NCI-H1436 treated with DMSO at 0.1 percent for 48 hours (cell line): ENCODE measurements at places on chromosomes 7 and 10.

DNA sequence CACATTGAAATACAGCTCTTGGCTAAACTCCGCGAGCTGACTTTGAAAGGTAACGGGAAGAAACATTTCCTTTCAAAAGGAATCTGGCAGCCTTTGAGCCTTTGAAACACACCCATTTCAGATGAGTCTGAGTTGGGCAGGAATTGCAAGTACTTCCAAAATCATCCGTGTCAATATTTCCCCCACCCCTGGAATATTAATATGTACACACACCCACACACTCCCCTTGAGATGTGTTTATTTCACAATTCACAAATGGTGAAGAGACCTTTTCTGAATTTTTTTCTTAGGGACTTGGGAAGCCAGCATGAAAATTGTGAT lies 438.7 kb upstream of the NRP1 start:
- no peak for DNase-seq

GRCh38 chr10:73734028-73734720 lies 10.0 kb upstream of the SEC24C start:
- no peak for DNase-seq

DNA sequence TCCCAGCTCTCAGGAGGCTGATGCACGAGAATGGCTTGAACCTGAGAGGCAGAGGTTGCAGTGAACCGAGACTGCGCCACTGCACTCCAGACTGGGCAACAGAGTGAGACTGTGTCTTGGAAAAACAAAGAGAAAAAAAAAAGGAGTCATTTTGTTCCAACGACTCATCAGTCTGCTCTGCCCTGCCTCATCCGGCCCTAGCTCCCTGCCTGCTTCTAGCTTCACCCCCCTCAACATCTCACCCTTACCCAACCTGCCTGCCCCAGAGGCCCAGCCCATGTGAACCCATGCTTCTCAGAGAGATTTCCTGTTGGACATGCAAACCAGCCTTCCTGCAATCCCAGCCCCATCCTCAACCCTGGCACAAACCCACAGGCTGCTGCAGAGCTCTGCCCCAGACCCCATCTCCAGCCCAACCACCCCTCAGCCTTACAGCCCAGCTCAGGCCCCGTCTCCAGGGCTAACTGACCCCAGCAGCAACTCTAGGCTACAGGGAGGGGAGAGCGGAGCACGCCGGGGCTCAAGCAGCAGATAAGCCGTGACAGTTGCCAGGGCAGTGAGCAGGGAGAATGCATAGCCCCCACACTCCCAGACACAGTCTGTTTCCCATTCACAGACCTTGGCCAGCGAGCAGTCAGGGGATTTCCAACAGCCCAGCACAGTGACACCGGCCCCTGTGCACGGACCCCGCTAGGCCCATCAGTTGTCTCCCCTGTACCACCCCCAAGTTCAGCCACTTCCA lies 86.0 kb upstream of the KCTD7 start:
- no peak for DNase-seq

- DNase-seq = no peak
Observed at GRCh38 chr10:49746626-49747302, 15.4 kb downstream of the OGDHL start.

- DNase-seq = no peak
Observed at GRCh38 chr7:65503434-65504152, 129.9 kb downstream of the ZNF92 start.

GRCh38 chr10:91798649-91799611 lies 704 bp downstream of the TNKS2 start:
- DNase-seq = no peak

DNA sequence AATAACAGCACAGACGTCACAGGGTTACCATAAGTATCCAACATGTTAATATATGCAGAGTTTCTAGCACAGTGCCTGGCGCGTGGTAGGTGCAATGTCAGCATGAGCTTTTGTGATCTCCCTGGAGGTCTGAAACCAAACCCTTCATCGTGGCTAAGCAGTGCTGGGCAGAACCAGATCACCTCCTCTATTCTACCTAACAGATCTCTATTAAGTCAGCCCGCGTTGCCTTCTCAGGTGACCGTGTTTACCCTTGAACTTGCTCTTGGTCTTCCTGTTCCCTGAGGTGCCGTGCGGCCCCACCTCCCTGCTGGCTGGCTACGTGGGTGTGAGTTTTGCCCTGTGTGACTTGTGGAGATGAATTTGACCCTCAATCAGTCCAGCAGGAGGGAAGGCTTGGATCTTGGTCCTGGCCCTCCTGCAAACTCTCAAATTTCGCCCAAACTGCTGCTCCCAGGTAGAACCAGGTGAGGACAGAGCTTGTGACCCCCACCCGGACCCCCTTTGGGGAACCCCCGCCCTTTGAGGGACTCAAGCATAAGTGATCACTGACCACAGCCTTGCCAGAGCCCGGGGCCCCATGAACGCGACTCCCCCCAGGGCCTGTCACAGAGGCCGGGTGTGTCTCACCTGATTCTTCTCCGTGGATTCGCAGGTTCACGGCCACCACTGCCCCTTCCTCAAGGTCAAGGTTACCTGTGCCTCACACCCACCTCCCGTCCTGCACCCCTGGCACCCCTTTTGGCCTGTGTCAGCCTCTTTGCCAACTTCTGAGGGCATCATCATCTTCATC lies 54.2 kb downstream of the ELFN1 start:
- DNase-seq = no peak

DNA sequence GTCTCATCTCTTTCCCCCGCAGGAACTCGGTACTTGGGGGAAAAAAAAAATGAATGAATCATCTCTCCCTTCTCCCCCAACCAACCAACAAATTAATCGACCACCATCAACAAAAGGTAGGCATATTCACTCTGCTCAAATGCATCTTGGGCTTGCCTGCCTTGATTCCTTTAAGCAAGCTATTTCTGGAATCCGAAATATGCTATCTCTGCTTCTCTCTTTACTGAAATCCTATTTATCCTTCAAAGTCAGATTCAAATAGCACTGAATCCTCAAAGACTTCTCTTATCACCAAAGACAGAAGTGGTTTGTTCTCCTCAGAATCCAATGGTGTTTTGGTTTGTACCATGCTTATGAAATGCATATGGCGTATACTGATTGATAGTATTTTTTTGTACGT lies 49.6 kb upstream of the TPK1 start:
- DNase-seq = no peak

DNA sequence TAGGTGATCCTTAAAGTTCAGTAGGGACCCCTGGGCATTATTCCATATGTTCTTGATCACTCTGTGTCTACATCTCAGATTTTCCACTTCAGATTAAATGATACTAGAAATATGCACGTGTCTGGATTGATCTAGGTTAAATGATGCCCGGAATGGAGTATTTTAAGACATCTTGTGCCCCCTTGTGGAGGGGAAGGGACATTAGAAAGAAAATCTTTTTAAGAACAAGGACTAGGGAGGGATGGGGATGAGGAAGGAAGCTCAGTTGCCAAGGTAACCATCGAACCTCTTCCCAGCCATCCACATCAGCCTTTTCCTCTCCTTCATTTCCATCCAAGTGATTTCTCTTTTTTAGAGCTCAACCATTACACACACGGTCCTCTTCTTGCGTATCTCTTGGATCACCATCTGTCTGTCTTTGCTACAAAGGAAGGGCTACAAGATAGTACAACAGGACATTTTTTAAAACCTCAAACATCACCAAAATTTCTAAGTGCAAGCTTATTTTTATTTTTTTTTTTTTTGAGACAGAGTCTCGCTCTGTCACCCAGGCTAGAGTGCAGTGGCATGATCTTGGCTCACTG lies 40.5 kb downstream of the PRSS2 start:
- DNase-seq = no peak

DNA sequence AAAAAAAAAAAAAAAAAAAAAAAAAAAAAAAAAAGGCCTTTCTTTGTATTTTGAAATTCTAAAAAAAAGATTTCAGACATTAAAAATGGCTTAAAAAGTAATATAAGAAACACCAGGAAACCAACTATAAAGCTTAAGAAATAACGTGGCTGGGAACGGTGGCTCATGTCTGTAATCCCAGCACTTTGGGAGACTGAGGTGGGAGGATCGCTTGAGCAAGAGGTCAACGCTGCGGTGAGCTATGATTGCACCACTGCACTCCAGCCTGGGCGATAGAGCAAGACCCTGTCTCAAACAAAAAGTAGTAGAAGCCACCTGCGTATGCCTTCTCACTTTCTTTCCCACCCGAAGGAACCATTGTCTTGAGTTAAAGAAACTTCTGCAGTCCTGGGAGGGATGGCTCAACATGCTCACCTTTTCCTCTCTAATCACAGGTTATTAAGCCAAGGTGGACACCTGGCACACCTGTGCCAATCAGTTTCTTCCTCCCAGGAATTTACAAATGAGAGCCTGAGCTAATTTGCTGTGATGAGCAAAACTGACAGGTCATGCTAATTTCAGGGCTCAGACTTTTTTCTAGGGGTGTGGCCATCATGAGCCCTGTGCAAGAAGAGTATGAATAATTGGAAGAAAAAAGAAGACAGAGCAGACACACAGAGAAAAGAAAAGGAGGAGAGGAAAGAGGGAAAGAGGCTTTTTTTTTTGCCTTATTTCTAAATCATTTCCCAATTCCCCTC lies 72.0 kb upstream of the PARD3 start:
- DNase-seq = no peak

DNA sequence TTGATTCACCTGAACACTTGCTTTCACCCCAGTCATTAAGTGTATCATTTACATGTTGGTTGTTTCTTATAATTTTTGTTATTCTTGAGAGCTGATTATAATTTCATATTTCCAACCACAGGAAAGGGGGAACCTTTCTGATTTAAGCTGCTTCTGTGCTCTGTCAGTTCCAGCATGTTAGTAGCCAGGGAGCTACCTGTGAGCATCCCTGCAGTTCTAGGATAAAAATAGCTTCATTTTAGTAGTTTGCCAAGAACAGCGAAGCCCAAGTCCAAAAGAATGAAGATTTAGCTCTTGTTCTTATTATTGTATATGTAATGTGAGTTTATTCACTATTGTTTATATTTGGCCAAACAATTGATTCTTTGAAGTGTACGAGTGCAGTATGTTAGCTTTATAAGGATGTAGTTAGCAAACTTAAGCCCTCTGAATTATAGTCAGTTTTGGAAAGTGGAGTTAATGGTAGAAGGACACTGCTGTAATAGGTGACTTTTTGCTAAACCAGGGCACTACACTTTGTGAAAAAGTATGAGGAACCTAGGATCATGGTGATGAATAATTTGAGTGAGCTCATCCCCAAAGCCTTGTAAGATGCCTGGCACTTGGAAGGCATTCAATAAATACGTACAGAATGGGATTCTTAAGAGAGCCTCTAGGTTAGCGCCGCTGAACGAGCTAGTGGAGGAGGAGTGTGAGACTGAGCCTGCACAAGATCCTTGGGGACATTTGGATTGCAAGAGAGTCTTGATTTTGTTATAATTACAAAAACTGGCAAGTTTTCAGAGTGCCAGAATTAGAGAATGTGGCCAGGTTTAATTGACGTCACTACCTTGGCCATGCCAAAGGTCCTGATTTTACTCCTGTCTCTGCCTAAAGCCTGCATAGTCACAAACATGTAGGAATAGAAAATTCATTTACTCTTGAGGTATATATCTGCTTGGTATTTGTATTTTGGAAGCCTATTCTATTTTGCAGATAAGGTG lies 29.8 kb downstream of the DNAH11 start:
- DNase-seq = no peak

GRCh38 chr7:20607216-20607615 lies 8.3 kb upstream of the ABCB5 start:
- DNase-seq = no peak

DNA sequence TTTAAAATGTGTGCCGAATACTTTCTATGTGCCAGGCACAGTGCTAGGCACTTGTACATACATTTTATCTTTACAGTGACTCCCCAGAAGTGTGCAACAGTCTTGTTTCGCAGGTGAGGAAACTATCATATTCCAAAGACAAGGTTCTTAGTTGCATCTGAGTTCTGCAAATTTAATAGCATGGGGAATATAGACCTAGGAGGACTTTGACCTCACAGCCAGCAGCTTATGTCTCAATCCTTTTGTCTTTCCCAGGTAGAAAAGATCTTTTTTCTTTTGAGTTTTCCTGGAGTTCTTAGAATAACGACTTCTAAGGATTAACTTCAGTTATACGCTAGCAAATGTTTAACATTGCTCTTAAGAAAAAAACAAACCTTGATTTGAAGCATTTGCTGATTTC lies 482.8 kb upstream of the ZMIZ1 start:
- DNase-seq = no peak

DNA sequence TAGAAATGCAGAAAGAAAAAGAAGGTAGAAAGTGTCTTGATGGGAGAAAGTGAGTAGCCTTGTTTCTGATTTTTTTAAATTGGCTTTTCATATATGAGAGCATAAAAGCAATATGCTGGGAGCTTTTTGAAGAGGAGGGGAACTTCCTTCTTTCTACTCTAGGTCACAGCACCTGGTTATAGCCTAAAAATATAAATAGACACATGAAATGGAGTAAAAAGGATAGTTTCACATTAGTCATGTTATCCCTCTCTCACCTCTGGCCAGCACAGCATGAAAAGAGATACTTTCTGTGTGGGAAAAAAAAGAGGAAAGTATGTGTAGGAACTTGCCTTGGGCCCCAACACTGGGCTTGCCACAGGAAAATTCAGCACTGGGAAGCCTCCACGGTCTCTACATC lies 292.2 kb upstream of the ZWINT start:
- no peak for DNase-seq

GRCh38 chr10:127151981-127152699 lies 44.3 kb downstream of the INSYN2A start:
- DNase-seq = no peak

- DNase-seq = no peak
Observed at GRCh38 chr7:91266689-91267090, 2.5 kb downstream of the FZD1 start.

DNA sequence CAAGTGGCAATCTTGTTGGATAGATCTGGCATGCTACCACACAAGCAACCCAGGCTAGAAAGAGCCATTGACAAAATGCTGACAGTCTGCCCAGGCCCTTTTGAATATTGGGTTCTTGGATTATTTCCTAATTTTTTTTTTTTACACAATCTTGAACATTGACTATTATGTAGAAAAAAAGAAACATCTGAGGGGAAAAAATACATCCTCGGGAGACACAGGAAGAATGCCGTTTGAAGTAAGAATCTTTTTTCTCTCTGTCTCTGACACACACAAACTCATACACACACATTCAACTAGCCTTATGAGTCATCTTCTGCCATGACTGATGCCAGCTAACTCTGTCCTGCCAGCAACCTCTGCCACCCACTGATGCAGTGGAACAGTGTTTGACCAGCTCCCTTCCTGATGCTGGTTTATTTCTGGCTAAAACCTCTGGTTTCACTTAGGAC lies 47.2 kb downstream of the SORBS1 start:
- no peak for DNase-seq

GRCh38 chr10:32077896-32078485 lies 21.8 kb upstream of the KIF5B start:
- DNase-seq = no peak

DNA sequence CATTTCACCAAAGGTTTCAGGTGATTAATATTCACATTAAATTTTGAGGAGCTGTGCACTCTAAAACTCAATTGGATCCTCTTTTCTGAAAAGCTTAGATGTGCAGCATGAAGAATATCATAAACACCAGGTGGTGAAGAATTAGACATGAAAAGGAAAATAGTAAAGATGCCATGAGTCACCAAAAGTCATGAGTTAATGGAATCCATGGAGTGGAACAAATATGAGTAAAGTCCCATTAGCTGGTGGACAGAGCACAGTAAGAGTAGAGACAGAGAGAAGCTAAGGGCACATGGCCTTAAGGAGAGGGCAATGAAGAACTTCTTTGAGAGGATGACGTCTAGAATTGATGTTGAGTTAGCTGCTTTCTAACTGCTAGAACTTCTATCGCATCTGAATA lies 271.6 kb downstream of the CSTF2T start:
- no peak for DNase-seq
